ENCODE measurements at places on chromosomes 2 and 18. TPM values are rescaled to one million over a fixed set of nuclear protein-coding genes. Genes with fewer than 3 reads are reported as not detected.

DNA sequence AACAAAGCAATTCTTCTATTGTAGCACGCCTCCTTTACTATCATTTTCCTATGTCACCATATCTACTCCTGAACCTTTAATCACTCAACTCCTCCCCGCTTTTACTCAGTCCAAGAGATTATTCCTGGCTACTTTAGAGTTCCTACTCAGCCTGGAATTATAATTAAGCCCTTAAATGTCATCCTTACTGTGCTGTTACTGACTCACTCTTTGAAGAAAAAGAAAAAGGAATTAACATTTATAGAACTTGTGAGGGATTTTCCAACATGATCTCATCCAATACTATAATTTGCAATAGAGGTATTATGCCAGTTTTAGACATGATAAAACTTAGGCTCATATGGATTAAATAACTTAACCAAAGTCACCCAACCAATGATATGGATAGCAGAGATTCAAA is 61.7 kb downstream of the CCDC88A start:
- no peak for DNase-seq

DNA sequence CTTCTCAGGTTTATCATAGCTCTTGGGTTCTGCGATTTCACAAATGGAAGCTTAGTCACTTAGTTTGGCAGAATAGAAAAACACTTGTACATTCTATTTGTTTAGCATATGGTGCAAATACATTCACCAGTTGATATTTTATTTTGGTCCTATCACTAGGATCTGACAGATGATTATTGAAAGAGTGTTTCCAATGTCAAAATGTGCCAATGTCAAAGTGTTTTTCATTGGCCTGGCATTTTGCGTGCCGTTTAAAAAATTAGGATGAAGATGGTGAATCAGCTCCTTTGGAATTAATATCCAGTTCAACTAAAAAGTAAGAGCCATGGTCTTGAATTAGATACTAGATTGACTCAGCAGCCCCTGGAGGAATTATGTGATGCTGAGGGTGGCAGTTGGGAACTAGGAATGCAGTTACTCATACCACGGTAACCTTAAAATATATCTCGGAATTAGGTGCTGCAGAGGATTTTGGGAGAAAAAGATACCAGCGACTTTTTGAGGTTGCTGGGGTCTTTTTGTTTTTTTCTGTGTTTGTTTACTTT is 87.0 kb downstream of the SPHKAP start:
- no peak for DNase-seq

The HOXD13 gene
- total RNA-seq = not detected

DNA sequence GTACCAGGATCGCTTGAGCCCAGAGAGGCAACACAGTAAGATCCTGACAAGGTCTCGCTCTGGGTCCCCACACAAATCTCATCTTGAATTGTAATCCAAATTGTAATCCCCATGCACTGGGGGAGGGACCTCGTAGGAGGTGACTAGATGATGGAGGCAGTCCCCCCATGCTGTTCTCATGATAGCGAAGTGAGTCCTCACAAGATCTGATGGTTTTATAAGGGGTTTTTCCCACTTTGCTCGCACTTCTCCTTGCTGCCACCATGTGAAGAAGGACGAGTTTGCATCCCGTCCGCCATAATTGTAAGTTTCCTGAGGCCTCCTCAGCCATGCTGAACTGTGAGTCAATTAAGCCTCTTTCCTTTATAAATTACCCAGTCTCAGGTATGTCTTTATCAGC is 46.0 kb upstream of the SERTAD2 start:
- DNase-seq = no peak

GRCh38 chr2:184455624-184456023 is 142.7 kb upstream of the ZNF804A start:
- no peak for DNase-seq

All from cardiac muscle cell (in vitro differentiated cells and primary cell).